Activated CD4-positive, alpha-beta T cell treated with anti-CD3 and anti-CD28 coated beads, Interleukin-2, amount 50 U/mL, for 24 hours (primary cell): ENCODE measurements at places on chromosomes 7 and 10.

DNA sequence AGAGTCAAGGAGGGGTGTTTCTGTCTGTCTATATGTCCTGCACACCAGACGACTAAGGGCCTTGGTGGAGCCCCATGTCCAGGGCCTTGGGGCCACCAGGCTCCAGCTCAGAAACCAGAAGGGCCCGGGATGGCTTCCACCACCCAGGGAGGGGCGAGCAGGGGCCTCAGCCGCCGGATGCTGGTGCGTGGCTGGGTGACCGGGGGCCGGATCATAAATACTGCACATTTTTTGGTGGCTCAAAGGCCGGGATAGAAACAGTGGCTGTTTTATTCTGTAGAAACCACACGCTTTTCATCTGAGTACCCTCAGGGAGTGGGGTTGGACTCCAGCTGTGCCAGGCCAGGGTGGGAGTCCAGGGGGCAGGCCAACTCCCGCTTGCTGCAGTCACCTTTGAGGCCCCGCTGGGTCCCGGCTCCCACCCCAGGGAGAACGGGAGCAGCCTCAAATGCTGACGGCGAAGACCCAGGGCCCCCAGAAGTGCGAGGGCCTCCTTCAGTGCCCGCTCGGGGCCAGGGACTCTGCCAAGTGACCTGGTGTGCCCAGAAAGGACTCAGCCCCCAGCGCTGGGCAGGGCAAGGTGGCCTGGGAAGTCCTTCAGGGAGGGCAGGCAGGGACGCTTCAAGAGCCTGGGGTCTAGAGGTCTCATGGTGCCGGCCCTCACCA is 28.2 kb downstream of the PDGFA start:
- DNase-seq = no peak

DNA sequence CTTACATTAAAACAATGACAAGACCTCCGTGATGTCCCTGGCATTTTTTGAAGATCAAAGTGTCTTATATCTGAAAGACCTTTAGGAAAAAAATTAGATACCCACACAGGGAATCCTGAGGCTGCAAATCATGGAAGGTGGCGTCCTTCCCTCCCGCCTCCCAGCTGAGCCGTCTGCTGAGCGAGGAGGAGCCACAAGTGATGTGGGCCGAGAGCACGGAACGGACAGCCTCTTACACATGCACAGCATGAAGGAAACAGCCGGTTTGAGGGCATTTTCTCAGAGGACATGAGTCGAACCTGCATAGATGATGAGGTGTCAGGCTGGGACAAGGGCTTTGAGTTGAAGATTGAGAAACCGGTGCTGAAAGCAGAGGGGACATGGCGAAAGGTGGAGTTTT is 163.3 kb downstream of the ADARB2 start:
- DNase-seq = no peak

DNA sequence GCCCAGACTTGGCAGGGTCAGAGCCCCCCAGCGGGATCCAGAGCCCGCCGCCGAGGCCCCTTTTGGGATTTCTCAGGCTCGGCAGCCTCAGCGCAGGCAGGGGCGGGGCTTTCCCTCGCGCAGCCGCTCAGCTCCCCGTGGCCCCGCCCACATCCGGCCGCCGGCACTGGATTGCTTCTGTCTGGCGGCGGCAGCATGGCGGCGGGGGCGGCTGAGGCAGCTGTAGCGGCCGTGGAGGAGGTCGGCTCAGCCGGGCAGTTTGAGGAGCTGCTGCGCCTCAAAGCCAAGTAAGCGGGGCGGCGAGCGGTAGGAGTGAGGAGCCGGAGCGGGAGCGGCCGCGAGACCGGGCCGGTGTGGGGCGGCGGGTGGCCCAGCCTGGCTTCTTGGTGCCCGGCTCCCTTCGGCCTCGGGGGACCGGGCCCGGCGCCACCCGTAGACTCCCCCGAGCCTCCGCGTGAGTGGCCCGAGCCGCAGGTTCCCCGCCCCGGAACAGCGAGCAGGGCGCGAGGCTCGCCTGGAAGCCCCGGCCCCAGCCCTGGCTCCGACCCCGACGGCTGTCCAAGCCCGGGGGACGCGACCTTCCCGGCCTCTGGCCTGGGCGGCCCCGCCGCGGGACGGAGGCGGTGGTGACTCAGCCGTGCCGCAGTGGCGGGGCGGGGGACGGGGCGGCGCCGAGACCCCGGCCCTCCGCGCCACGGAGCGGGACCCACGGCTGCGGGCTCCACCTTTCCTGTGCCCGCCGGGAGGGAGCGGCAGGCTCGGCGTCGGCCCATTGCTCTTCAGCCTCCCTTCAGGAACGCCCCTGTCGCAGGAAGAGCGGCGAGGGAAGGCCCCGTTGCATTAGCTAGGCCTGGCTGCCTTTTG is at the start of gene GLRX3:
Gene GLRX3 (plus strand): TSS at position 166 of the 864 bp plus-strand sequence. CDS start 30 bp downstream, at position 196.
- peak; percentile 83 for DNase-seq

DNA sequence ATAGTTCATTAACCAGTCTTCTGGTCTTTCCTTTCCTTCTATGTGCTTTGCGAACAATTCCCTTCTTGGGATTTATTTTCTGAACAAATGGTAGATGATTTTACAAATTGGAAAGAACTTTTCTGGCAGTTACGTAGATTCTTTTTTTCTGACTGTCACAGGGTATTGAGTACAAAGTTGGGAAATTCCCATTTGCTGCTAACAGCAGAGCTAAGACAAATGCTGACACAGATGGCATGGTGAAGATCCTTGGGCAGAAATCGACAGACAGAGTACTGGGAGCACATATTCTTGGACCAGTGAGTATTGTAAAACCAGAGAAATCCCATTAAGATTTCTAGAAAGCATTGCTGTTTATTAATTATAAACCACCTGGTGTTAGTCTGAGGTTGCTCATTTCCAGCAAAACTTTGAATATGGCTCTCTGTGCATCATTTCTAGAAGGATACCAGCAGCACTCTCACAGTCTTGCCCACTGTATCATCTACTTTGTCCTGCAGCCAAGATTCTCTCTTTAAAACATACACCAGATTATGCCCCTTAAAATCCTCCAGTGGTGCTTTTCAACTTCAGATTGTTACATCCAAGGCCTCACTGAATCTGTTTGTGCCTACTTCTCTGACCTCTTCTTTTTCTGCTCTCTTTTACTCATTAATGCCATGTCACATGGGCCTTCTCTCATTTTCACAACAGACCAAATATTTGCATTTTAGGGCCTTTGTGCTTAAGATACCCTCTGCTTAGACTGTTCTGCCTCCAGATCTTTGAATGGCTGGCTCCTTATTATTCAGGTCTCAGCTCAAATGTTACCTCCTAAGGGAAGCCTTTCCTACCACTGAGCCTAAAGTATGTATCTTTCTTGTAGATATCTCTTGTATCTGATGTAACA is 27.0 kb downstream of the DLD start:
- no peak for DNase-seq
